ENCODE measurements at places on chromosomes 1 and 21.

DNA sequence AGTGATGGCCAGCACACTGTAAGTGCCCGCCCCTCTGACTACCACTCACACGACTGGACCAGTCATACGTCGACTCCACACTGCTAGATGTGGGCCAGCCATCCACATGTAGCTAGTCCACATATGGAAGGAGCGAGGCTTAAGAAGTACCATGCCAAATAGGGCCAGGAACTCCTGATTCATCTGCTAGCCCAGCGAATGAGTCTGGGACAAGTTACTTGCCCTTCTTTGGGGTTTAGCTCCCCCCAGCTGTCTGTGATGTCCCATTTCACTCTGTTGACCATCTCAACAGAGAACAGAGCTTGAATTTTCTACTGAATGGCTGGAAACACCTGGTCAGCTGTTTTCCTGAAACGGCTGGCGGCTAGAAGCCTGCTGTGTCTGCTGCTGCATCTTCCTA lies 5.8 kb downstream of the CSRP1 start:
- peak; percentile 45 for DNase-seq
- peak overlapping the region; percentile 28 for H3K27ac ChIP-seq
- H3K36me3 ChIP-seq: peaks cover 3% of the 10 kb centered on the region
- no peak overlapping the region for H3K4me3 ChIP-seq
- no peaks in the 10 kb centered on the region for H3K27me3 ChIP-seq

DNA sequence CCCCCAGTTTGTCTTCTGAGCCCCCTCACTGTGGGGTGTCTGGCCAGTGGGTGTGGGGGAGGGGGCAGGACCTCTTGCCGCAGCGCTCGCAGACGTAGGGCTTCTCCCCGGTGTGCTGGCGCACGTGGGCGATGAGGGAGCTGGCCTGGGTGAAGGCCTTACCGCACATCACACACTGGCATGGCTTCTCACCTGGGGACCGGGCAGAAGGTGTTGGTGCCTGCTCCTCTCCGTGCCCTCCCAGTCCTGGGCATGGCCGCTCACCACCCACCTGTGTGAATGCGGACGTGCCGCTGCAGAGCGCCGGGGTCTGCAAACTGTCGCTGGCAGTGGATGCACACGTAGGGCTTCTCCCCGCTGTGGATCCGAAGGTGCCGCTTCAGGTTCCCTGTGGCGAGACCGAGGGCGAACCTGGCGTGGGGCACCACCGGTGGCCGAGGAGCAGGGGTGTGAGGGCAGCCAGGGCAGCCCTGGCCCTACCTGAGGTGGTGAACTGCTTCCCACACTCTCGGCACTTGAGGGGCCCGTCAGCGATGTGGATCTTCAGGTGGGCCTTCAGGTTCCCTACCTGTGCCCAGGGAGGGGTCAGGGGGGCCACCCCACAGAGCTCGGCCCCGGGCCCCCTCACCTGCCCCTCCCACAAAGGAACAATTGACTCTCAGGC lies 32.4 kb downstream of the ZBTB17 start:
- H3K36me3 ChIP-seq: peaks cover 21% of the 10 kb centered on the region
- peaks cover 11% of the 10 kb centered on the region for H3K4me1 ChIP-seq
- DNase-seq: no peak

GRCh38 chr1:197544130-197544529 lies 231.2 kb downstream of the DENND1B start:
- H3K27me3 ChIP-seq: no peaks in the 10 kb centered on the region
- no peaks in the 10 kb centered on the region for H3K36me3 ChIP-seq
- H3K4me1 ChIP-seq: no peaks in the 10 kb centered on the region
- no peak for DNase-seq
- no peak overlapping the region for H3K4me3 ChIP-seq

GRCh38 chr1:207248544-207249198 lies 72.8 kb upstream of the CD55 start:
- no peaks in the 10 kb centered on the region for H3K27me3 ChIP-seq
- no peaks in the 10 kb centered on the region for H3K36me3 ChIP-seq
- H3K27ac ChIP-seq: no peak overlapping the region
- no peak for DNase-seq
- no peak overlapping the region for H3K4me3 ChIP-seq
- peaks cover 8% of the 10 kb centered on the region for H3K4me1 ChIP-seq

GRCh38 chr1:162605225-162605927 lies 26.9 kb upstream of the DDR2 start:
- peak; percentile 94 for DNase-seq
- H3K36me3 ChIP-seq: no peaks in the 10 kb centered on the region
- no peaks in the 10 kb centered on the region for H3K27me3 ChIP-seq
- peak overlapping the region; percentile 87 for H3K27ac ChIP-seq

DNA sequence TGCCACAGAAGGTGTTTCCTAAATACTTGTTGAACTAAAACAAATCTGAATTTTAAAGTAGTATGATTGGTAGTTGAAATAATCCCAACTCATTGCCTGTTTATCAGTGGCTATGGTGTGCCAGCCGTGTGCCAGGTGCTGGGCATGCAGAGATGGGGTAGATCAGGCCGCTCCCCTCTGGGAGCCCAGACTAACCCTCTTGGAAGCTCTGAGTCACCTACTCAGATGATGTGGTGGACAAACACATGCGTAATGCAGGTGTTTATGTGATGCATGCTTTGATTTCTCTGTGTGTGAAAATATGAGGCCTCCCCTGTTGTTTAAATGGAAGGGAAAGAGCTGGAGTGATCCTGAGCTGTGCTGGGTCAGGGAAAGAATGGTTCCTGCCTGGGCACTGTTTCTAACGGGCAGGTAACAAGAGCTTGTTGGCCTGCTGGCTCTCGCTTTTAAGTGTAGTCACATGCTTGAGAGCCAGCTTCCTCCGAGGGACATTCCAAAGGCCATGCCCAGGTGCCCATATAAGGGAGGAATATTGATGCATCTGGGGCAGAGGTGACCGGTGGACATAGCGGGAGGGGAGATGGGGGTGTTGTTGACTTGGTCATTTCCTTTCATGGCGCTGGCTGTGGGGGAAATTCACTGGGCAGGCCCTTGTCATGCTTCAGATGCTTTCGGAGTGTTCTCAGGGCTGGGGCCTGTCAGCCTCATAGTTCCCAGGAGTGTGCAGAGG lies 10.2 kb downstream of the MFN2 start:
- no peak overlapping the region for H3K4me3 ChIP-seq
- no peak overlapping the region for H3K27ac ChIP-seq
- H3K27me3 ChIP-seq: no peaks in the 10 kb centered on the region

DNA sequence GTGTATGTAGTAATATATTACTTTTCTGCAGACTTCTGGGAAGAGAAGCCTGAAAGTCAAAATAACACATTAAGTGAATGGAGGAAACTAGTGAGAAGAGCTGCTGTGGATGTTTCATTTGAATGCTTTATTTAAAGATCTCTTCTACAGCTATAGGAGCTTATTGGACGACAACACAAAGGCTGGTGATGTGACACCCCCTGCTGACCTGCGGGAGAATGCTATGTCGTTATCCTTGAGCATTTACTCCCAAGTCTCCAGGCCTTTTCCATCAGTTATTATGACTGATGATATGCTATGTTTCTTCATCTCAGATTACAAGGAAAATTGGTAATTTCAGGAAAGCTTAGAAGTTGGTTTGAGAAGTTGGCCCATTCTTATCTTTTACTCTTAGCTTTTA lies 22.3 kb upstream of the PLA2G4A start:
- no peaks in the 10 kb centered on the region for H3K4me1 ChIP-seq

- no peak overlapping the region for H3K27ac ChIP-seq
- no peaks in the 10 kb centered on the region for H3K36me3 ChIP-seq
- no peak for DNase-seq
Observed at GRCh38 chr1:88661951-88662699, 21.9 kb upstream of the PKN2 start.

DNA sequence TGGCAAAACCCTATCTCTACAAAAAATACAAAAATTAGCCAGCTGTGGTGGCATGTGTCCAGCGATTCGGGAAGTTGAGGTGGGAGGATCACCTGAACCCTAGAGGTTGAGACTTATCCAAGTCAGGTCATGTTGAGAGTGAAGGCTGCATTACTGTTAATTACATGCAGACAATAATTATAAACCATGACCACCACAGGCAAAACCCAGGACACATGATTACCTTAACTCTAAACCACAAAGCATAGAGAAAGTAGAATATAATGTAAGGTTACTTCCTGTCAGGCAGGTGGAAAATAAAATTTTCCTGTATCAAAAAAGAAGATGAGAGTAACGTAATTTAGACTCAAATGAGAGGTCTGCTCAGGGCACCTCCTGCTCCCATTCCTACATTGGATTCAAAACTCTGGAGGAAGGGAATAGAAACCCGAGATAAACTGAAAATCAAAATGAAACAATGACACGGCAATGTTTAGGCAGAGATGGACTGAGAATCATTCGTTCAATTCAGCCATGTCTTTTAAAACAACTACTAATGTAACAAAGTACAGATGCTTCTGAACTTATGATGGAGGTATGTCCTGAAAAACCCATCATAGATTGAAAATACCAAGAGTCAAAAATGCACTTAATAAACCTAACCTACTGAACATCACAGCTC lies 33.6 kb downstream of the RGS8 start:
- H3K27ac ChIP-seq: no peak overlapping the region
- H3K4me3 ChIP-seq: no peak overlapping the region
- no peaks in the 10 kb centered on the region for H3K4me1 ChIP-seq
- DNase-seq: no peak
- H3K27me3 ChIP-seq: no peaks in the 10 kb centered on the region

Measured in endothelial cell of umbilical vein (primary cell).